ENCODE measurements at places on chromosomes 16 and 17.
A peak's percentile ranks its signal among the peaks of the same experiment; 100 is the strongest.

GRCh38 chr17:42459801-42460281 lies 1.2 kb downstream of the ATP6V0A1 start:
- DNase-seq, result no peak

- DNase-seq, result peak; percentile 27
Observed at GRCh38 chr17:19237389-19238166, 412 bp downstream of the EPN2 start.

DNA sequence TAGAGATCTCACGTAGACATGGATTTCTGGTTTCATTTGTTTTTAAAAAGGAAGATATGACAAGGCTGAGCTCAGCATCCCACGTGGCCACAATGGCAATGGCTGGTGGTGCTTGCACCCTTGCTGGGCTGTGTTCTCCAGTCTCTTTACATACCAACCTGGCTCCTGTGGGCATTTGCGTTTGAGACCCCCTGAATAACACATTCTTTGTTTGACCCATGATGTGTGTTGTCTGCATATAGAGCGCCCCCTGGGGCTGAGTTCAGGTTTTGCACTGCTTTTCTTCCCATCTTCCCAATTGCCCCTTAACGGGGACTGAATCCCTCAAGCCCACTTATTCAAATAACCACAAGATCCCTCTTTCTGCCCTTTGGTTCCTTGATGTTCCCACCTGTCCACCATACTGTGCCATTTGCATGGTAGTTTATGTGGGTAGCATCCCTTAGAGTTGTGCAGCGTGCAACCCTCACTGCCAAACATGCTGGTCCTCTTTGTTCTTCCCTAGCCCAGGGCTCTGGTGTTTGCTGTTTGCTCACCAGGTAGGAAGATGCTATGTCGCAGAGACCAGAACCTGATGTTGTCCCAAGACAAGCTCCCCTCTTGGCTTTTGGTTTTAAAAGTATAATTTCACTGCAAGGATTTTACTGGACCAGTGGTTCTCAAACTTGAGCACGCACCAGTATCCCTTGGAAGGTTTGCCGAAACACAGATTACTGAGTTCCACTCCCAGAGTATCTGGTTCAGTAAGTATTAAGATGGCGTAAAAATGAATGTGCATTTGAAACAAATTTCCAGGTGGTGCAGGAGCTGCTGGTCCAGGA lies 38.5 kb upstream of the NKD1 start:
- peak; percentile 37 for DNase-seq

GRCh38 chr17:17132746-17133145 lies 73.4 kb downstream of the PLD6 start:
- DNase-seq, result no peak

GRCh38 chr16:10865991-10866966 lies 10.7 kb upstream of the CIITA start:
- no peak for DNase-seq

DNA sequence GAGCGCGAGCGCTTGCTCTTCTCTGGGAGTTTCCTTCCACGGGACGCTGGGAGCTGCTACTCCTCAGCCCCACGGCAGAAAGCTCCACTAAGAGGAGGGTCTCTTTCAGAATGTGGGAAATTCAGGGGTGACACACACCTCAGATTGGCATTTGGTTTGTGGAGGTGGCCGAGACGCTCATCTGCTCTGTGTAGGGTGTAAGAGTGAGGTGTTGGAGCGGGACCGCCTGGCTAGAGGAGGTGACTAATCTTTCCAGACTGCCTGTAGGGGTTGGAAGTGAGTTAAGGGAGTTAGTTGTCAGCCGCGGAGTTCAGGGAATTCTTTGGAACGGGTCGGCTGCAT lies 735 bp downstream of the PSMD11 start:
- DNase-seq, result peak; percentile 28

DNA sequence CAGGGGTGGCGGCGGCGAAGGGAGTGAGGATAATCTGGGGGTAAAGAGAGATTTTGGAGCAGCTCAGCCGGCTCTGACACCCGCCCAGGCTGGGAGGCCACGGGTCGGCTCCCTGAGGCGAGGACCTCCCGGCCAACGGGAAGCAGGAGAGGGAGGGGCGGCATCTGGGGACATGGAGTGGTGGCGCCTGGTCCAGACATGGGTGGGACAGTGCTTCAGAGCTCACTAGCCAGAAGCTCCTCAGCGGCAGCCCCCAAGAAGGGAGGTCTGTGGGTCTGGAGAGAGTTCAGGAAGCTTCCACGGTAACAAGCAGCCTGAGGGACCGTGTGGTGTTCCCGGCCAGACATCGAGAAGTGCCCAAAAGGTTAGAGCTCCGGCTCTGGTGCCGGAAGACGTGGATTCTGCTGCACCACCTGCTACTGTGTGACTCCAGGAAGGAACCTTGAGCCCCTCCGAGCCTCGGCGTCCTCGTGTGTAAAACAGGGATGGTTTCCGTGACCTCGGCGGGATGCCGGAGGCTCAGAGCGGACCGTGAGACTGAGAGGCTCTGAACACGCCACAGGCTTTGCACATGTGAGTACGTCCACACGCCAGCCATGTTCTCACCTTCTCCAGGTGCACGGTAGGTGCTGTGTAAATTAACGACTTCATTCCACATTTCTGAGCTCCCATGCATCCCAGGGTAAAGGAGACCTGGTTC lies 56.9 kb downstream of the TIMM22 start:
- no peak for DNase-seq

- no peak for DNase-seq
Observed at GRCh38 chr17:52079496-52079895, 79.0 kb downstream of the CA10 start.

- no peak for DNase-seq
Observed at GRCh38 chr16:57238682-57239081, 6.4 kb upstream of the ARL2BP start.

DNA sequence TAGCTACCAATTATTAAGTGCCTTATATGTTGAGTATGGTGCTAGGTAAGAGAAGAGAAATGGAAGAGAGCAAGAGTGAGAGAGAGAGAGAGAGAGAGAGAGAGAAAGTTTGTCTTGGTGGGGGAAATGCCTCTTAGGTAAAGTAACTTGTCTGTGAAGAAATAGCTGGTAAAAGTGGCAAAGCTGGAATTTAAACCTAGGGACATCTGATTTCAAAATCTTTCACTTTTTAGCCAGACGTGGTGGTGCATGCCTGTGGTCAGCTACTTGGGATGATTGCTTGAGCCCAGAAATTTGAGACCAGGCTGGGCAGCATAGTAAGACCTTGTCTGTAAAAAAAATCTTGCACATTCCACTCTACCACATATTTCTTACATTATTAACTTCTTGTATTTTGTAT lies 23.0 kb upstream of the CDR2 start:
- DNase-seq, result no peak

- DNase-seq, result no peak
Observed at GRCh38 chr16:72877374-72878028, 170.4 kb downstream of the ZFHX3 start.

GRCh38 chr16:87618216-87618615 lies 15.9 kb downstream of the JPH3 start:
- no peak for DNase-seq

- DNase-seq, result no peak
Observed at GRCh38 chr16:56763291-56763916, 33.5 kb downstream of the NUP93 start.

DNA sequence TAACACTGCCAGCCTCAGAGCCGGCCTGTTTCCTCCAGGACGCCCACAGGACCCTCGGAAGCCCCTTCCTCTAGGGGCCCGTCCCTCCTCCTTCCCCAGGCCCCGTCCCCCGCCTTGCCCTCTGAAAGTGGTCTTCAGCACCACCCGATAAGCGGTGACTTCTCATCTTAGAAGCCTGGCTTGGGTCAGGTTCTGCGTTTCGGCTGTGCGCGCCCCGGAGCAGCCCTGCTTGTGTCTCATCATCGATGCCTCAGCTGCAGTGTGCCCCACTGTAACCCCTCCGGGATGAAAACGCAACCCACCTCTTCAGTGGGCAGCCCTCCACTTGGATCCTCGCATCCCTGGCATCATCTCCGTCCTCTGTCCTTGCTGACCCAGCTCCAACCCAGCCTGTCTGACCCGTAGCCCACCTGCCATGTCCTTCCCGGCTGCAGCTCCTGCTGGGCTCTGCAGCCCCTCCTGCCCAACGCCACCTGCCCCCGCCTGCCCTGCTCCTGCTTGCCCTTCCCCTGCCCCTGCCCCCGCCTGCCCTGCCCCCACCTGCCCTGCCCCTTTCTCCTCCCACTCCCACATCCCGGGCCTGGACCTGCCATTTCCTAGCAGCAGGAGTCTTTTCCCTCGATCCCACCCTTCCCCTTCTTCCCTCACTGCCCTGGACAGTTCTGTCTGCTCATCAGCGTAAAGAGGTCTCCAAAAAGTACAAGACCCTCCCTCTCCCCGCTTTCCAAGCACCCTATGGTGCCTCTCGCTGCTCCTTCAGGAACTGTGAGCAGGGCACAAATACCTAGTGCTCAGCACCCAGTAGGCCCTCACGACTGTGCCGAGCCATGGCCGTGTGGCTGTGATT lies 112.5 kb upstream of the CHMP6 start:
- no peak for DNase-seq

- DNase-seq, result no peak
Observed at GRCh38 chr17:59839651-59840328, 53.0 kb downstream of the TUBD1 start.

DNA sequence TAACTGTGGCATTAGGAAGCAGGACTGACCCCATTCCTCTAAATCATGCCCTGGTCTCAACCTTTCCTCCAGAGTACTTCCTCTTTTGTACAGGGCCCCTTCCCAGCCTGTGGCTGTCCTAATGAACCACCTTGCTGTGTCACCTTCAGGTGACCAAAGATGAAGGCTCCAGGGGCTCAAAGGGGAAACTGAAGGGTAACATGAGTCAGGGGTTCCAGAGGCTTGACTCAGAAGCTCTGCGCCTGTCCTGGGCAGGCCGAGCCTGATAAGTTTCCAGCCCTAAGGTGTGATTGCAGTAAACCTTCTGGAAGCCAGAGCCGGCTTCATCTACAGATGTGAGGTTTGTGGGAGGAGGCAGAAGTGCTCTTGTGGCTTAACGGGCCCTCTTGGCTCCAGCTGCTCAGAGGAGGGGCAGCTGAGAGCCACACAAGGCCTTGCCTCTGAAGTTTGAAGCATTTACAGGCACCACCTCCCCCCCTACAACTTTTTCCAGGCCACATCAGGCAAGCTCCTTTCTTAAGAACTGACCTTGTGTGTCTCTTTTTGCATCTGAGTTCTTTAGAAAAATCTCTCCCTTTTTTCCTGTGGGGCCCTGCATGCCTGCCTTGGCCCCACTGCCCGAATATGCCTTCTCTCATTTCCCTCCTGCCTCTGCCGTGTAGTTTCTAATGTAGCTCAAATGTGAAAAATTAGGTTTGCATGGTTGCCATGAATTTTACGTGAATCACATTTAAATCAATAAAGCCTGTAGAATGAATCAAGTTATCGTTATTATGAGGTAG lies 149.9 kb downstream of the CLEC16A start:
- peak; percentile 57 for DNase-seq

DNA sequence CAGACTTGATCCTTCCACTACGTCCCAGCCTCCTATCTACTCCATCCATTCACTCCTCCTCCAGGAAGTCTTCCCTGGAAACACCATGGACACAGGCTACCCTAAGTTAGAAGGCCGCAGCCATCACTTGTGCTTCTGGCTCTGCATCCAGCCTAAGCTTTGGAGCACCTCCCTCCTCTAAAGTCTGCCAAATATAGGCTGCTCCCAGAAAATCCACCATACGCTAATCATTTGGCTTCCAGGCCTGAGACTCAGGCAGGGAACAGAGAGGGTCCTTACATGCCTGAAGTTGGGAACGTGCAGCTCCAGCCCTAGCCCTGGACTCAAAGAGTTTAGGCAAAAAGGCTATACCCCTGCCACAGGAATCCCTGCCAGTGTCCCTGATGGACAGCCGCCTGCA lies 6.7 kb downstream of the PCGF2 start:
- DNase-seq, result no peak

GRCh38 chr16:11360641-11361373 lies 15.5 kb downstream of the RMI2 start:
- no peak for DNase-seq

- no peak for DNase-seq
Observed at GRCh38 chr17:78644931-78645351, 67.7 kb upstream of the DNAH17 start.

All from stimulated activated CD4-positive, alpha-beta T cell treated with anti-CD3 and anti-CD28 coated beads, Interleukin-12 subunit alpha, Interleukin-12 subunit beta, amount 100 ng/mL, for 4 hours (primary cell).